ENCODE measurements at places on chromosomes 2 and 18.

DNA sequence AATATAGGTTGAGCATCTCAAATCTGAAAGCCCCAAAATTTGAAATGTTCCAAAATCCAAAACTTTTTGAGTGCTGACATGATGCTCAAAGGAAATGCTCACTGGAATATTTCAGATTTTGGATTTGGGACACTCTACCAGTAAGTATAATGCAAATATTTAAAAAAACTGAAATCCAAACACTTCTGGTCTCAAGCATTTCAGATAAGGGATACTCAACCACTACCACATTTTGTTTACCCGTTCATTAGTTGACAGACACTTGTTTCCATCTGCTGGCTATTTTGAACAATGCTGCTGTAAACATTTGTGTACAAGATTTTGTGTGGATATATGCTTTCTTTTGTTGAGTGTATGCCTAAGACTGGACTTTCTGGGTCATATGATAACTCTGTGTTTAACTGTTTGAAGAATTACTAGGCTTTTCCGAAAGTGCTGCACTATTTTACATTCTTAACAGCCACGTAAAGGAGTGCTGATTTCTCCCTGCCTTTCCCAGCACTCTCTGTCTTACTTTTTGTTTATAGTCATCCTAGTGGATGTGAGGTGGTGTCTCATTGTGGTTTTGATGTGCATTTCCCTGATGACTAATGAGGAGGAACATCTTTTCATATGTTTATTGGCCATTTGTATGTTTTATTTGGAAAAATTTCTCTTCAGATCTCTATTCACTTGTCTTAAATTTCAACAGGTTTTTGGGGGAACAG lies 19.5 kb upstream of the DCDC2C start:
- DNase-seq = no peak

- DNase-seq = no peak
Measured at GRCh38 chr2:236627841-236628240, 58.2 kb downstream of the ACKR3 start.

DNA sequence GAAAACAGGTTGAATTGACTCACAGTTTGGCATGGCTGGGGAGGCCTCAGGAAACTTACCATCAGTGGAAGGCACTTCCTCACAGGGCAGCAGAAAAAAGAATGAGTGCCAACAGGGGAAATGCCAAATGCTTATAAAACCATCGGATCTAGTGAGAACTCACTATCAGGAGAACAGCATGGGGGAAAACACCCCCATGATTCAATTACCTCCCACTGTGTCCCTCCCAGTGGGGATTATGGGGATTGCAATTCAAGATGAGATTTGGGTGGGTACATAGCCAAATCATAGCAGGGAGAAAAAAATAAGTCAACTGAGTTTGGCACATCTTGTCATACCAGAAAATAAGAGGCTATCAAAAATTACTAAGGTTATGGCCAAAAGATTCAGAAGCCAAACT lies 96.3 kb downstream of the TRIP12 start:
- DNase-seq = no peak

GRCh38 chr2:180990794-180991193 lies 10.4 kb downstream of the UBE2E3 start:
- no peak for DNase-seq

DNA sequence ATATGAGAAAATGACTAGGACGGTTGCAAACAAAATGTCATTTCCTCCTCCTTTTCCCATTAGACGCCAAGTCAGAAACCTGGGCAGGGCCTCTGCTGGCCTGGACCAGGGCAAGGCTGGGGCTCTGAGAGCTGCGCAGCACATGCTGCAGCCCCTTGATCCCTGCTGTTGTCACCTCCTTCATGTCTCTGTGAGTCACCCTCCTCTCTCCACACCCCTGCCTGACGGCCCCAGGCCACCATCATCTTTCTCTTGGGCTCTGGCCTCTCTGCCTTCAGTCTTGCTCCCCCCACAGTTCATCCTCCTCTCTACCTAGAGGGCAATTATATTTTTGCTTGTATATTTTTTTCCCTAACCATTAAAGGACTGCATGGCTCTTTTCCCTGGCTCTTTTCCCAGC lies 10.0 kb downstream of the FLACC1 start:
- DNase-seq = no peak

Measured in stimulated activated CD4-positive, alpha-beta T cell treated with anti-CD3 and anti-CD28 coated beads, Interleukin-2, amount 100 ng/mL, for 24 hours (primary cell).